ENCODE measurements at places on chromosomes 11 and 22. TPM values are rescaled to one million over a fixed set of nuclear protein-coding genes. Genes with fewer than 3 reads are reported as not detected.

The OLFML1 gene
- total RNA-seq: not detected

The ACCS gene
- total RNA-seq: 35.3 TPM

The RAG2 gene
- not detected for total RNA-seq

The KIF18A gene
- total RNA-seq: 103 TPM

The CSF2RB gene
- not detected for total RNA-seq

The PHETA2 gene
- total RNA-seq: 0.70 TPM

The OR5B21 gene
- total RNA-seq: not detected

The OR5P2 gene
- not detected for total RNA-seq

The CHRDL2 gene
- total RNA-seq: 11.6 TPM

The MYEOV gene
- total RNA-seq: 192 TPM

The HTR3B gene
- total RNA-seq: not detected

The BCL2L13 gene
- 52.9 TPM for total RNA-seq

GRCh38 chr11:28343304-28344233 lies 235.4 kb downstream of the METTL15 start:
- DNase-seq: peak; percentile 48

DNA sequence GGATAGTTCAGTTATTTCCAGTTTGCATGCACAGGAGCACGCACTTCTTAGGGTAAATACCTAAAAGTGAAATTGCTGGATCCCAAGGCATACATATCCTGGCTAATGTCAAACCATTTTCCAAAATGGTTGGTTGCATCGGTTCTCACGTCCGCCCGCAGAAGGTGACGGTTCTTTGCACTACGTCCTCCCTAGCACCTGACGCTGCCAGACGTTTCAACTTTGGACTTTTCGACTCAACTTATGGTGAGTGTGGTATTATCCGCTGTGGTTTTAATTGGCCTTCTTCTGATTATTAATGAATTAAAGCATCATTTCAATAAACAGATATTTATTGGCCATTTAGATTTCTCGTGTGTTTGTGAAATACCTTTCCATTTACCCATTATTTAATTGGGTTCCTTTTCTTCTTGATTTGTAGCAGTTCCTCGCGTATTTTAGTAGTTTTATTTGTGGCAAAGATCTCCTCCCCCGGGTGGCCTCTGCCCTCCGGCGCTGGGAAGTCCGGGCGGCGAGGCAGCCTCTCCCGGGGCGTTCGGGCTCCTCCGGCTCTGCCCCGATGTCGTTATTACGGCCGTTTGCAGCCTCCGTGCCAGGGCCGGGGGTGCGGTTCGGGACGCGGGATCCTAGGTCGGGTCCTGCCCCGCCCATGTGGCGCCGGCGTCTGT lies at the start of gene JHY:
JHY (plus strand) TSS at position 571 of the 668 bp plus-strand sequence. CDS start 3,091 bp downstream, outside the sequence.
- peak; percentile 45 for DNase-seq

- peak; percentile 75 for DNase-seq
Observed at GRCh38 chr11:119615003-119615881, 113.8 kb downstream of the NECTIN1 start.

- DNase-seq: no peak
Observed at GRCh38 chr22:45478108-45478771, 24.4 kb upstream of the FBLN1 start.

DNA sequence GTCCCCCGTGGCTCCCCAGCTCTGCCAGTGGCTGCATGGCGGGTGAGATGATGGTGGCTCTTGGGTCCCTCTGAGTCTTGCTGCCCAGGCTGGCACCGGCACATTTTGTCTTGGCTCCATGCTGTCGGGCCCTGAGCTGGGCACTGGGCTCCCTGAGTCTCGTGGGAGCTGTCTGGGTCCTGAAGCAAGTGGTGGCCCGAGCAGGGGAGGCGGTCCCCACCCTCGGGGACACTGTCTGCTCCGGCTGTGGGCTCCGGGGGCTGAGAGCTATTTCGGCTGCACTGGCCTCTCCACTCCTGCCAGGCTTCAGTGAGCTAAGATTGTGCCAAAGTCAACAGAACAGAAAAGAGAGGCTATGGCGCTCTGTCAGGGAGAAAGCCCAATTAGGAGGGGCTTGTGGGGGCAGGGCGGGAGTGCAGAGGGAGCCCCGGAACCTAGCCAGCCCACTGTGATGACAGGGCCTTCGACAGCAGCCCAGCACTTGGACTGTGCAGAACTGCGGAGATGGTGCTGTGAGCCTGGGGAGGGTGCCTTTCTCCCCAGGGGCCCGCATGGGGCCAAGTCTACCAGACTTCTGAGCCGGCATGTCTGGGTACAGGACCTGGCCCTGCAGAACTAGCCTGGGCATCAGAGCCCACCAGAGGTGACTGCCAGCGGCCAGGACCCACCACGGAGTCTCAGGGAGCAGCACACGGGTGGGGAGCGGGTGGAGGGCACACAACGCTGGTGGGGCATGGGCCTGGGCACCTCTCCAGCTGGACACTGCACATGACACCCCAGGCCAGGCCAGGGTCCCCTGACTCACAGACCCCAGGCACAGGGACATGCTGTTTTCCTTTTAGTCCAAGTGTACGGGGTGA lies 38.0 kb downstream of the RTN4R start:
- no peak for DNase-seq

- DNase-seq: no peak
Observed at GRCh38 chr22:46415776-46416519, 80.4 kb downstream of the TRMU start.

- no peak for DNase-seq
Observed at GRCh38 chr11:26578998-26579661, 7.1 kb upstream of the MUC15 start.

GRCh38 chr22:33707581-33707980 lies 212.7 kb downstream of the LARGE1 start:
- DNase-seq: no peak

DNA sequence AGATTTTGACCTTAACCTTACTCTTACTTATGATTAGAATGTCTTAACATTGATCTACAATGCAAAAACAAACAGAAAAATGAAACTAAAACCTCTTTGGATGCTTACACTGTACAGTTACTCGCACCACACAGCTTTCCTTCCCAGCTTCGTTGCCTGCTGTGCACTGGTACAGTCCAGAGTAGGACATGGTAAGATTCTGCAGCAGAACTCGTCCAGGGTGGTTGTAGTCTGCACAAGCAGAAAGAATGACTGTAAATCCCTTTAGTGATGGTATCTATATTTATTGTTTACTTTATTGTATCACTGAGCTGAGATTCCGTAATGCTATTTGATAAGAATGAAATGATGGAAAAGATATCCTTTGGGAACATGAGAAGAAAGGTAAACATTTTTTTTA lies 21.0 kb upstream of the HSPA8 start:
- DNase-seq: no peak

- DNase-seq: no peak
Observed at GRCh38 chr11:106278391-106278790, 200.9 kb downstream of the AASDHPPT start.

DNA sequence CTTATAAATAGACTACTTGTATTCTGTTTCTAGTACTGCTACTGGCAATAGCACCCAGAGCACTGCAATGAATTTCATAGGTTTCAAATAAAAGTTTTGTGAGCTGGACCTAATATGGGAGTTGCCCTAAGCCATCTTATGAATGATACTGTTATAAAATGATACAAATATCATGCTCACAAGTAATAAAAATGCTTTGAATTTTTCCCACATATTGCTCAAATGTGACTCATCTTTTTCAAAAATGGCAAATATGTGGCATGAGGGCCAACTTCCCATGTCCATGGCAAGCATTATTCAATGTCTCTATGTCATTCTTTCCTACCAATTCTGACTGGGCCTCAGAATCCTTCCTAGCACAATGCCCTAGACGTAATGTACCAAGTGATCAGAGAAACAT lies 137.6 kb downstream of the TRPC6 start:
- no peak for DNase-seq

DNA sequence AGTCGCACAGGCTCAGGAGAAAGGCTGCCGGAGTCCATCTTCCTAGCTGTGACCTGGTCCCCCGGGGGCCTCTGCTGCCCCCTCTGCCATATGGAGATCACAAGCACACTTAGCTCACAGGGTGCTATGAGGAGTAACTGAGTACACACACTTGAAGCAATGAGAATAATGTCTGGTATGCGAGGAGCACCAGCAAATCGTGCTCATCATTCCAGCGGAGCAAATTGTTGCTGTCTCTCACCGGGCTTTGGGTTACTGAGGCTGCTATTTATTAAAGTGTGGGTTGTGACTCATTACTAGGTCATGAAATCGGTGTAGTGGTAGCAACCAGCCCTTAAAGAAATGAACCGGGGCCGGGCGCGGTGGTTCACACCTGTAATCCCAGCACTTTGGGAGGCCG lies 48.1 kb upstream of the EIF3D start:
- DNase-seq: no peak

DNA sequence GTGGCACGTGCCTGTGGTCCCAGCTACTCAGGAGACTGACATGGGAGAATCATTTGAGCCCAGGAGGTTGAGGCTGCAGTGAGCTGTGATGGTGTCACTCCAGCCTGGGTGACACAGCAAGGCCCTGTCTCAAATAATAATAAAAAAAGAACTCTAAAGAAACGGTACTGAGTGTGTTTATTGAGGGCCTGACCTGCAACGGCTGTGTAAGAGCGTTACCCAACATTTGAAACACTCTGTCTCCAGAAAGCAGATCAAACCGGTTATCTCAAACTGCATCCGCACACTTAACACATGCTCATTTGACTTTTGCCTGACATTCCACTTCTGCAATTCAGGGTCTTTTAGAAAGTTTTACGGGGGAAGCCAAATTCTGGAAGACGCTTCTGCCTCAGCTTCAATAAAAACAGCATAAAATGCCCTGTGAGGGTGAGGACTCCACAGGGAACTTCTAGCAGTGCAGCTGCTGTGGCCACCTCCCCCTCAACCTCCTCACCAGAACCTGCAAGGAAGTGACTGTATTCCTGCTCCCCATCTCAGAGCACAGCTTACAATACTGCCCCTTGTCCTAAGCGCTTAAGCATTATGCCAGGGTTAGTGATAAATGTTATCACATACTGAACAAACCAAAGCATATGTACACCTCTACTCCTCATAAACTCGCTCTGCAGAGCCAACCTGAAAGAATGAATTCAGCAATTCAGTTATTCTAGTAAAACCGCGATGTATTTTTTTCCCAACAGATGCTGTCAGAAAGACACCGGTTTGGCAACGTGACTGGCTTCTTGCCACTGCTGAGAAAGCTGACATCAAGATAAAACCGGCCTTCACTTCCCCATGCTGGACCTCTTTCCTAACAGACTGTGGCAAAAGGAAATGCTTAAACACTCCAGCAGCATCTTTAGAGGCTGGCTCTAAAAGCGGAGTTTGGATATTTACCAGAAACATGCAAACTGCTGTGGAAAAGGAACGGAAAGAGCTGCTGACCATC lies 52.2 kb downstream of the PRDM10 start:
- DNase-seq: no peak

DNA sequence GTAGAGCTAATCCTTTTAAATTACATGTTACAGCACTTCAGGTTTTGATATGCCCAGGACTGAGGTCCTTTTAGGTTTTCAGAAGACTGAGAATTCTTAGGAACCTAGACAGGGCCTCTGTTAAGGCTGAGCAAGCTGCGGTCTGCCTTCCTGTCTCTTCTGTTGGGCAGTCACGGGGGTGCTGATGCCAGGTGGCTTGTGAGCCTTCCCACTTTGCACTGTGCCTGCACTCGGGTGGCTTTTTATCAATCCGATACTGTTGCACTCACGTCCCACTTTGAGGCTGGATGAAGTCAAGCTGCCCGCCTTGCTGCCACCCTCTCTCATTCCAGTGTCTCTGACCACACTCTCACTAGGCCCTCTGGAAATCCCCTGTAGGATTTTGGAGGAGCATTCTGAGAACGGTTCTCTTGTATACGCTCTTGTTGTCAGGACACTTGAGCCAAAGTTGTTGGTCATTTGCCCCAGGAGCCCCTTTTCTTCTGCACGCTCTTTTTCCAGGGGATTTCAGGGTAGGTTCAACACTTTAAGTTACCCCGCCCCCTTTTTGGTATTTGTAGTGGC lies 141.8 kb downstream of the TEAD1 start:
- DNase-seq: no peak

DNA sequence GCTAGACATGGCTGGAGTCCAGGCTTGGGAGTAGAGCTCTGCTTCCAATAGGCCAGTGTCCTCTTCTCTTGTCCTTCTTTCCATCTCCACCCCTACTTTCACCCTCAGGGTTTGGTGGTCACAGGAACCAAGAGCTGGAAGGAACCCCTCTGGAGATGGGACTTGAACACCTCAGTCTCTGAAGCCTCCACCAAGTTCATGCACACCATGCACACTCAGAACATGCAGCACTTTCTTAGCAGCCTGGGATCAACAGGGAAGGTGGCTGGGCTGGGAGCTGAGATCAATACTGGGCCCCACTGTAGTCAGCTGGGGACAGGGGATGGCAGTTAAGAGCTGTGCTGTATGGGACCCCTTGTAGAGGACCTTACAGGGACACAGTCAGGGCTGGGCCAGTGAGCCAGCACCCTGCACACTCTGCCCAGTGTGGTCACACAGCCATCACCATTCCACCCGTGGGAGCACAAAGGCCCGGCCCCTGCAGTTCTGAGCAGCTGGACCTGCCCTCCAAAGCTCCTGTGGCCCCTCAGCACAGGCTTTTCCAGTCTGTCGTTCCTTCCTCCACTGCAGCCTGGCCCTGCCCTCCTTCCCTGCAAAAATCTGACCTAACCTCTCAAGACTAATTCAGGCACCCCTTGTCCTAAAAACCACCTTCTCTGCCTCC lies 47.7 kb downstream of the GAB4 start:
- no peak for DNase-seq

GRCh38 chr11:58958500-58958899 lies 19.2 kb downstream of the GLYATL1 start:
- DNase-seq: peak; percentile 63

GRCh38 chr11:100574894-100575769 lies 112.0 kb upstream of the ARHGAP42 start:
- DNase-seq: peak; percentile 79

- DNase-seq: peak; percentile 2
Observed at GRCh38 chr11:4607096-4607495, 935 bp downstream of the TRIM68 start.

- no peak for DNase-seq
Observed at GRCh38 chr11:79050786-79051185, 390.0 kb downstream of the TENM4 start.

DNA sequence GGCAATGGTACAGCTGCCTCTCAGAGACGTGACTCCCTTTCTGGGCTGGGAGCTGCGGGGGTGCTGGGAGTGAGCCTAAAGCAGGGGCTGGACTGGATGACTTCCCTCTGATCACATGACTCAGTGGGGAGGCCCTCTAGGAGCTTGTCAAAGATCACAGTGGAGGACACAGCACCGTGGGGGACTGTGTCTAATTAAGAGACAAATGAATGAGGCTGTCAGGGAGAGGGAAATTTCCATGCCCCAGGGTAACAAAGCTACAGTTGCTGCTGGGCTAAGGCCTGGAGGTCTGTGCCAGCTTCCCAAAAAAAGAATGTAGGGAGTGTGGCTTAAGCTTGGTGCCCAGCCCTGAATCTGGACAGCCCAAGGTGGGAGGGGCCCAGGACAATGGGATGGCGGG lies 262.8 kb upstream of the PLET1 start:
- DNase-seq: peak; percentile 96

GRCh38 chr11:17974246-17974645 lies 38.6 kb downstream of the SERGEF start:
- DNase-seq: no peak

- DNase-seq: no peak
Observed at GRCh38 chr11:96237766-96238266, 105.2 kb downstream of the MAML2 start.

All from A673 (cell line).